ENCODE measurements at places on chromosomes 7 and 10. TPM values are rescaled to one million over a fixed set of nuclear protein-coding genes. Genes with fewer than 3 reads are reported as not detected.

- peaks cover 47% of the 10 kb centered on the region for H3K4me1 ChIP-seq
- no peaks in the 10 kb centered on the region for H3K27me3 ChIP-seq
- H3K27ac ChIP-seq: peak overlapping the region; percentile 99
- H3K36me3 ChIP-seq: no peaks in the 10 kb centered on the region
- no peak for DNase-seq
Measured at GRCh38 chr10:5813091-5813340, 218 bp downstream of the GDI2 start.

Gene INMT
- 13.0 TPM for total RNA-seq

- H3K27ac ChIP-seq: peak overlapping the region; percentile 58
- H3K27me3 ChIP-seq: peaks cover 73% of the 10 kb centered on the region
- H3K4me3 ChIP-seq: peak overlapping the region; percentile 47
- peaks cover 46% of the 10 kb centered on the region for H3K4me1 ChIP-seq
- no peak for DNase-seq
Measured at GRCh38 chr7:2521952-2522591, 2.5 kb downstream of the LFNG start.

Gene GJC3
- 0.95 TPM for total RNA-seq

DNA sequence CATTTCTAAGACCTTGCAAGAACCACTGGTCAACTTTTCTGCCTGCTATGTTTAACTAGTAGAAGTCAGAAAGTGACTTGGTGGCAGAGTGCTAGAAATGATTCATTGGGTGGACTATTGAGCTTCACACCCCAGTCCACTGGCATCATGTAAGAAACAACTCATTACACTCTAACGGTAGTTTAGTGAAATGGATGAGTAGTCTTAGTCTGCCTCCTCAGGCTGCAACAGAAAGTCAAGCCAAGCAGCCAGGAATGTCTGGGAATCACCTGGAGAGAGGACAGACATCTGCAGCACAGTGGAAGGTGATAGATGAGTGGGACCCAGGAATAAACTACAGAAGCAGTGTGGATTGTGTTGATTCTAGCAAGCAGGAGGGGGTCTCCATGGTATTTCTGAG, 125.4 kb downstream of the AUTS2 start:
- H3K27me3 ChIP-seq: no peaks in the 10 kb centered on the region
- no peak for DNase-seq
- no peaks in the 10 kb centered on the region for H3K4me1 ChIP-seq

DNA sequence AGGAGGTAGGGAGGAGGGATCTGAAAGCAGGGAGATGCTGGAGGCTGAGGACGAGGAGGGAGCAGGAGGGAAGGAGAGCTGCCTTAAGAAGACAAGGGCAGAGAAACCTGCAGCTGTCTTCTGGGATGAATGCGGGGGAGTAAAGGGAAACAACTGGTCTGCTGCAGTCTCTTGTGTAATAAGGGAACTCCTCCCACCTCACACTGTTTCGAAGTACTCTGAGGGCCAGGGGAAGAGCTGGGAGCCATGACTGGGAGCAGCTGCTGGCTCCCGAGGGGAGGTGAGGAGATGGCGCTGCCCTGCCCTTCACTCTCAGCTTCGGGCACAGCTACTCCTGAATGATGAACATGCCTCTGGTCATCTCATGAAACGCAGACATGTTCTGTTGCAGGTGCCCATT, 65.1 kb downstream of the CLEC2L start:
- no peak overlapping the region for H3K4me3 ChIP-seq
- peak; percentile 74 for DNase-seq
- no peaks in the 10 kb centered on the region for H3K27me3 ChIP-seq
- H3K36me3 ChIP-seq: peaks cover 64% of the 10 kb centered on the region

- H3K27ac ChIP-seq: peak overlapping the region; percentile 89
- peak; percentile 63 for DNase-seq
- H3K27me3 ChIP-seq: no peaks in the 10 kb centered on the region
Measured at GRCh38 chr7:106057204-106057961, 54.7 kb downstream of the SYPL1 start.

DNA sequence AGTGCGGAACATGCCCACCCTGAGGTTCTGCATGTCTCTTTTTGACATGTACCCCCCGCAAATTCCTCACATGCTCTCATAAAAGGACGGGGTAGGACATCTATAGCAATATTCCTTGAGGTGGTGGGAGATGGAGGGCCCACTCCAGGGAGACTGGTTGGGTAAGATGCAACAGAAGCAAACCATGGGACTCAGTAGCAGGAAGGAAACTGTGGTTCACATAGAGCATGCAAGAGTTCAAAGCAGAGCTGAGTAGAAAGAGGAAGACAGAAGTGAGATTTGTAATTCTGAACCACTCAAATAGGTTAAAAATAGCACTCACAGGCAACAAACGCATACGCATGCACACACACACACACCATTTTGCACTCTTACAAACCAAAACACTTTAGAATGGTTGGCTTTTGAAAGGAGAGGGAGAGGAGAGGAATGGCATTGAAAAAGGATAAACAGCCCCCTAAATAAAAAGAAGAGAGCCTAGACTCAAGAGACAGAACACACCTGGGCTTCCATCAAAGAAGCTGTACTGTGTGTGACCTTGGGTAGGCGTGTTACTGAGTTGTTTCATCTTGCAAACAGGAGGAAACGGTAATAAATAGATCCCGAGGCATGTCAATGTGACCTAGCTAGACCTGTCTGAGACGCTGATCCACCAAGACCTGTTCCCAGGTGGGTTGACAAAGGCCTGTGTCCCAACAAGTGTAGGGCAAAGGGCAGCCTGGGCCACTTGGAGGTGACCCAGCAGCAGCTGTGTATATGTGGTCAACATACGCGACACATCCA, 77.6 kb upstream of the LRRC4 start:
- no peak overlapping the region for H3K27ac ChIP-seq
- H3K27me3 ChIP-seq: peaks cover 10% of the 10 kb centered on the region
- DNase-seq: peak; percentile 30
- peaks cover 8% of the 10 kb centered on the region for H3K4me1 ChIP-seq
- no peak overlapping the region for H3K4me3 ChIP-seq

- H3K4me3 ChIP-seq: no peak overlapping the region
- H3K36me3 ChIP-seq: no peaks in the 10 kb centered on the region
- no peak for DNase-seq
Measured at GRCh38 chr10:121854809-121855445, 72.9 kb downstream of the ATE1 start.

DNA sequence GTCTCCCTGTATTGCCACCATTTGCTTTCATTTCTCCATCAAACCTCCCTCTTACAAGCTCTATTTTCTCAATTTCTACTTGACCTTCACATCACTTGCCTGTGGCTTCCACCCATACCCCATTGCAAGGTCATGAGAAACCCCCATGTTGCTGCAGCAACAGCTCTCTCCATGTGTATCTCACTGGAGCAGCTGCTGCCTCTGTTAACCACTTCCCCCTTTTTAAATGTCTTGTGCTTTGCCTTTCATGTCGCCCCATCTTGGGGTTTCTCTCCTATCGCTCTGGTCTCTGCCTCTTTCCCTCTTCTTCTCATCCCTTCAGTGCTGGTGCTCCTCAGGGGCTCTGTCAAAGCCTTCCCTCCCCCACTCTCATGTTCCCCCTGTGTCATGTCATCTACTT, 148.8 kb downstream of the CHN2 start:
- H3K27ac ChIP-seq: no peak overlapping the region
- DNase-seq: no peak
- H3K27me3 ChIP-seq: no peaks in the 10 kb centered on the region
- H3K4me1 ChIP-seq: peaks cover 6% of the 10 kb centered on the region
- no peak overlapping the region for H3K4me3 ChIP-seq

DNA sequence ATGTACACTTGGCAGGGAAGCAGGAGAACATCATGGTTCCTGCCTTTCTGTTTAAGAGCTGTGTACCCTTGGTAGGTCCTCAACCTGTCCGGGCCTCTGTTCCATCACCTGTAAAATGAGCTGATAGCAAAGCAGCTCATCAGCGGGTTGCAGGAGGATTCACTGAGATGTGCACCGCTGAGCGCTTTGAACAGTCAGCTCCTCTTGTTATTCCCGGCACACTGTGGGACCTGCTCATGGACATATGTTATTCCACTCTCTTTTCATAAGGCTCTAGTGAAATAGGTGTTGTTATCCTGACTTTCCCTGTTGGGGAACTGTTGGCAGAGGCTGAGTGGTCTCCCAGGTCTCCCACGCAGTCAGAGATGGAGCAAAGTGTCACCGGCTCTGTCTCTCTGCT, 497.5 kb upstream of the ZMIZ1 start:
- no peaks in the 10 kb centered on the region for H3K4me1 ChIP-seq
- peak; percentile 24 for DNase-seq
- no peak overlapping the region for H3K27ac ChIP-seq
- H3K4me3 ChIP-seq: no peak overlapping the region

DNA sequence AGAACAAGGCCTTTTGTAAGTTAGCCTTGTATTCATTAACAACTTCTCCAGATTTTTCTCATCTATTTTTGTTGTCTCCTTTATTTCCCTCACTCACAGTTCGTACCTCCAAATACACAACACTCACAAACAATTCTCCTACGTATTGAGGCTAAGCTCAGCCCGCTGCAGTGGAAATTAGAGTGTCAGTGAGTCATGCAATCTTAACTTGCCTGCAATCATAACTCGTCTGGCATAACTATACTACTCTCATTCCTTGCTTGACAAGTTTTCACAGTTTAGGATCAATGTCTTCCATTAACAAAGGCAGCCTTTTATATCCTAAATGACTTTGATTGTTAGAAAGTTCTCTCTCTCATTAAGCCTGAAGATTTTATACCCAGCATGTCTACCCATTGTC, 23.8 kb downstream of the TMEM196 start:
- no peaks in the 10 kb centered on the region for H3K4me1 ChIP-seq
- no peaks in the 10 kb centered on the region for H3K36me3 ChIP-seq
- no peaks in the 10 kb centered on the region for H3K27me3 ChIP-seq
- H3K4me3 ChIP-seq: no peak overlapping the region
- DNase-seq: no peak
- no peak overlapping the region for H3K27ac ChIP-seq

- H3K4me3 ChIP-seq: no peak overlapping the region
- no peaks in the 10 kb centered on the region for H3K27me3 ChIP-seq
- no peak for DNase-seq
- H3K27ac ChIP-seq: no peak overlapping the region
Measured at GRCh38 chr7:93651603-93652159, 77.2 kb upstream of the CALCR start.

- no peaks in the 10 kb centered on the region for H3K27me3 ChIP-seq
- no peak for DNase-seq
- H3K36me3 ChIP-seq: no peaks in the 10 kb centered on the region
- no peak overlapping the region for H3K27ac ChIP-seq
Measured at GRCh38 chr7:121337398-121337797, 8.6 kb downstream of the WNT16 start.

Gene CCAR1
- 37.6 TPM for total RNA-seq

DNA sequence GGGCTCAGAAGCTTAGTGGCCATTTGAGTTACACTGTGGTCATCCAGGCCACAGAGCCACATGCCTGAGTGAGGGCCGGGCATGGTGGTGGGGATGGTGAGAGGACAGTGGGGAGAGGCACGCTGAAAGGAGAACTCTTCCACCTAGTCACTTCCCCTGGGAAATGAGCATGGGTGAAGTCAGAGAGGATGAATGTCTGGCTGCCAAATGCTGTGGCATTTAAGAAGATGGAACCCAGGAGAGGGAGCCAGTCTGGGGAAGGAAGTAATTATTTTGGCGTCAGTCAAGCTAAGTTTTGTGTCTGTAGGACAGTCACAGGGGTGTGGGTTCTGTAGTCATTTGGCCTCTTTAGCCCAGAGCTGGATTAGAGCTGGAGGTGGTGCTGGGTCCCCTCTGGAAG, 86.0 kb upstream of the PODXL start:
- H3K4me3 ChIP-seq: no peak overlapping the region
- no peaks in the 10 kb centered on the region for H3K27me3 ChIP-seq
- DNase-seq: no peak

Gene SNX10
- total RNA-seq: 4.5 TPM

Gene RAPGEF5
- total RNA-seq: 17.4 TPM

- no peak overlapping the region for H3K4me3 ChIP-seq
- H3K4me1 ChIP-seq: peaks cover 39% of the 10 kb centered on the region
- no peak overlapping the region for H3K27ac ChIP-seq
- H3K36me3 ChIP-seq: peaks cover 28% of the 10 kb centered on the region
- DNase-seq: no peak
- peaks cover 46% of the 10 kb centered on the region for H3K27me3 ChIP-seq
Measured at GRCh38 chr10:132783165-132783939, 2.6 kb downstream of the NKX6-2 start.

GRCh38 chr10:107022600-107023354, 141.7 kb downstream of the SORCS1 start:
- no peaks in the 10 kb centered on the region for H3K27me3 ChIP-seq
- no peak overlapping the region for H3K4me3 ChIP-seq
- H3K4me1 ChIP-seq: no peaks in the 10 kb centered on the region
- DNase-seq: no peak
- H3K36me3 ChIP-seq: no peaks in the 10 kb centered on the region

GRCh38 chr7:124667312-124668153, 98.1 kb downstream of the GPR37 start:
- H3K36me3 ChIP-seq: no peaks in the 10 kb centered on the region
- no peaks in the 10 kb centered on the region for H3K27me3 ChIP-seq
- H3K4me3 ChIP-seq: no peak overlapping the region
- no peak for DNase-seq

DNA sequence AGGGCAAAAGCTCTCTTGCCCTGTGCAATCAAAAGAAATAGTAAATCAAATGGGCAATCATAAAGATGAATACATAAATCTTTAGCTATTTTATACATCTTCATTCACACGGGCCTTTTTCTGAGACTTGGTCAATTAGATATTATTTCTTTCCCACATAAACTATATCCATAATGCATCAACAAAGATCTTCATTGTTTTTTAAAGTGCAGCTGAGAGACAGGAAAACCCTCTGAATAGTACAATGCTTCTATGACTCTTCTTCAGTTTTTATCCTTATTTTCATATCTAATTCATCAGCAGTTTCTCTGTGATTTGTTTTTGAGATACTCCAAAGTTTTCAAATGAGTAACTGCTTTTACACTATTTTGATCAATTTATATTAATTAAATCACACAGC, 25.5 kb downstream of the LARP4B start:
- no peaks in the 10 kb centered on the region for H3K27me3 ChIP-seq
- no peak overlapping the region for H3K4me3 ChIP-seq
- no peak overlapping the region for H3K27ac ChIP-seq
- H3K4me1 ChIP-seq: peaks cover 27% of the 10 kb centered on the region

GRCh38 chr10:97025613-97026242, 160.0 kb downstream of the SLIT1 start:
- H3K36me3 ChIP-seq: no peaks in the 10 kb centered on the region
- H3K27ac ChIP-seq: no peak overlapping the region
- DNase-seq: peak; percentile 63
- H3K4me3 ChIP-seq: no peak overlapping the region

DNA sequence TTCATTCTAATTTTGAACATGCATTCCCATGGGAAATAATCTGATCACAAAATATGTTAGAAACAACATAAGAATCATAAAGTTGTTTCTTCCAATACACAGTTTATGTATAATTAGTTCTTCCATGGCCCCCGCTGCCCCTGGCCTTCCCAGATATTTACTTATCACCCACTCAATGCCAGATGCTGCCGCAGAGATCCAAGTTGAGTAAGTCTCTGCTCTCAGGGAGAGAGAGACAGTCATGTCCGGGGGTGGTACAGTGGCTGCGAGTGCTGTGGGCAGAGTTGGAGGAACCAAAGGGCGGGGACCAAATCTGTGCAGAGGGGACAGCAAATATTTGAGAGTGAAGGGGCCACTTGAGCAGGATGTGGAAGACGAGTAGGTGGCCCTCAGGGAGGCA, 37.1 kb downstream of the COL26A1 start:
- H3K27ac ChIP-seq: no peak overlapping the region
- H3K4me3 ChIP-seq: no peak overlapping the region

Gene PTPN20
- 1.8 TPM for total RNA-seq

- no peaks in the 10 kb centered on the region for H3K4me1 ChIP-seq
- peaks cover 71% of the 10 kb centered on the region for H3K27me3 ChIP-seq
- no peak overlapping the region for H3K27ac ChIP-seq
- no peak for DNase-seq
Measured at GRCh38 chr7:101172005-101172853, 6.9 kb upstream of the VGF start.

Gene PLXNA4
- total RNA-seq: 3.4 TPM
